MG63 (cell line): ENCODE measurements at places on chromosomes 16 and 17. TPM values are rescaled to one million over a fixed set of nuclear protein-coding genes. Genes with fewer than 3 reads are reported as not detected.

CLDN7 gene
- total RNA-seq = not detected in 2 replicates

TERB1 gene
- total RNA-seq = not detected in 2 replicates

TPSB2 gene
- not detected in 2 replicates for total RNA-seq

GRCh38 chr17:77569846-77570564, 388.5 kb upstream of the TNRC6C start:
- no peak for DNase-seq

DNA sequence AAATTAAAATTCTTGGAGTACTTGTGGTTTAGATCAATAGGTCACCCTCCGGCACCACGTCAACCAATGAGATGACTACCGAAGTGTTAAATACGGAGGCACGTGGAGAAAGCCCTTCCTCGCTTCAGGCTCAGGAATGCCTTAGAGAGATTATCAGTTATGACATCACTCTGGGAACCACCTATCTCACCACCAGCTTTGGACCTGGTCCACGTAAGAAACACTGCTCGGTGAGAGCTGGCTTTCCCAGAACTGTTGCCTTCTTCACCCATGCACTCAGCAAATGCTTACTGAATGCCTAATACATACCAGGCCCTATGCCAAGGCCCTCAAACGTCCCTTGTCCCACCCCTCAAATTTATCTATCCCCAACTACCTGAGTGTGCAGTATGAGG, 71.3 kb downstream of the SMG6 start:
- DNase-seq = peak; percentile 23

DNA sequence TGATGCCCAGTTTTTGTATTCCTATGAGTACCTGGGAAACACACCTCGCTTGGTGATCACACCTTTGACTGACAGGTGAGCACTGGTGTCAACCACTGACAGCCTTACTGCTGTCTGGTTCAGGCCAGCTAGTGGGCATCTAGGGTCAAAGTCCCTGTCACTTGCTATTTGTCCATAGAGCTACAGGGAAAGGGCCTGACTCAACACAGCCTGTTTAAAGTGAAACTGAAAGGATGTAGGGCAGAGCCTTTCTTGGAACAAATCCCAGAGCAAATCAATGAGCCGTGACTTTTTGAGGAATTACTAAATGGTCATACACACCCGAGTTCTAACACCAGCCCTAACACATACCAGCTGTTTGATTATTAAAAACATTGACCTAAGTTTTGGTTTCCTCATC, 106.8 kb downstream of the DNAH9 start:
- peak; percentile 5 for DNase-seq

DNA sequence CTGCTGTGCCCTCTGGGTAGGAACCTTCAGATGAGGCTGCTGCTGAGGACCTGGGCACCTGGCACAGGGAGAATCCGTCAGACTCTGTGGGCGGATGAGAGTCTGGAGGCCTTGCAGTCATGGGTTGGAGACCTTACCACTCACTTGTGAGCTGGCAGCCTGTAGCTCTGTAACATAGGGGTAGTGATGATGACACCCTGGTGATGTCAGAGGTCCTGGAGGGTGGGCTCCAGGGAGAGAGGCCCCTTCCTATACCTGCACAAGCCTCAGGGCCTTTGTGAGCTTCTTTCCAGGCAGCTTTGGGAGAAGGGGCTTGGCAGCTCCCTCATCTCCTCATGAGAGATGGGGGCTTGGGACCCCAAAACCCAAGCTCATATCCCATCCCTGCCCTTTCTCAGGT, 1.6 kb downstream of the MIEF2 start:
- no peak for DNase-seq

DNA sequence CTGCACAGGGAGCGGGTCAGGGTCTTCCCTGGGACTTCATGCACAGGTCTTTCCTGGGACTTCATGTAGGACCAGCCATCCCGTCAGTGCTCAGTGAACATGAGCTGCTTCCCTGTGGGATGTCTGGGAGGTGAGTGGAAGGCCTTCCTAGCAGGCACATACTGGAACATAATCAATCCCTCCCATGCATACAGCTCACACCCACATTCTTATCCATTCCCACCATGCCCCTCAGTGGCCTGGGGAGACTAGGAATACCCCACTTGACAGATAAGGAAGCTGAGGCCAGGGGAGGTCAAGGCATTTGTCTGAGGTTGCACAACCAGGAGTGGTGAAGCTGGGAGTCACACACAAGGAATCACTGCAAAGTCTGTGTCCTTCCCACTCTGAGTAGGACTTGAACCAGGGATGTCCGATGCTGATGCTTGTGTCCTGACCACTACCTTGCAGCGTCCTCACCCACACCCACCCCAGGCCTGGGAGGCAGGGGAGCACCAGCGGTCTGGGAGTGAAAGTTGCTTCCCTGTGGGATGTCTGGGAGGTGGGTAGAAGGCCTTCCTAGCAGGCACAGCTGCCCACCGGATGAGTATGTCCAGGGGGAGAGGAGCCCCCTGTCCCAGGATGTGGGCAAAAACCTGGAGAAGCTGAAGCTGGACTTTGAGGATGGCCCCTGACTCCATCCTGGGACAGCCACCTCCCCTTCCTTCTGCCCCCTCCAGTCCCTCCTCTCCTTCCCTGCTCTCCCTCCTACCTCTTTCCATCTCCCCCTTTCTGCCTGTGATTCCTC, 1.0 kb upstream of the NLRC5 start:
- DNase-seq = no peak
